ENCODE measurements at places on chromosomes 2 and 18.

DNA sequence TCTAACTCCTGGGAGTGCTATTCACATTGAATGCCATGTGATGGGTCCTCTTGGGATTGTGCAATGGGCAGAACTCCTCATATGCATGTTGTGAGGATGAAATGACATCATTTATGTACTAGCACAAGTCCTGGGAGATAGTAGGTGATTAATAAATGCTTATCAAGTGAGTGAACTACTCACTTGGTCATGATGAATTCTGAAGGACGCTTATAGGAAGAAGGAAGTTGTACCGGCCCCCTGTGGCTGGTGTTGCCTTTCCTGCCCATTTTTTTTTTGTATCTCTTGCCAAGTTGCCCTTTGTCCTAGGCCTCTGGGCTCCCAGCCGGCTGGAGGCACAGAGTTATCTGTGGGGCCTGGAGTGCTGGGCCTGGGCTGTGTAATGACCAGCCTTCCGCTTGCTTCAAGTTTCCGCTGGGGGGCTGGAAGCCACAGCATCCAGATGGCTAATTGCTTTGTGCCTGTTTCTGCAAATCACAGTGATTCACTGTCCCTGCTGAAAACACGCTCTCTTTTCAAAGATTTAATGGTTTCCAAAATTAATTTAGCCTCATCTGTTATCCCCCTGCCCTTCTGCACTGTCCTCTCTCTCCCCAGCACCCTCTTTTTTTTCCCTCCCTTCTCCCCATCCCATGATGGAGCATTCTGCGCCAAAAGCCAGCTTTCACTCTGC lies 33.7 kb upstream of the MRPL33 start:
- peak; percentile 58 for DNase-seq

GRCh38 chr2:162545254-162545653 lies 201.3 kb downstream of the GCA start:
- no peak for DNase-seq

DNA sequence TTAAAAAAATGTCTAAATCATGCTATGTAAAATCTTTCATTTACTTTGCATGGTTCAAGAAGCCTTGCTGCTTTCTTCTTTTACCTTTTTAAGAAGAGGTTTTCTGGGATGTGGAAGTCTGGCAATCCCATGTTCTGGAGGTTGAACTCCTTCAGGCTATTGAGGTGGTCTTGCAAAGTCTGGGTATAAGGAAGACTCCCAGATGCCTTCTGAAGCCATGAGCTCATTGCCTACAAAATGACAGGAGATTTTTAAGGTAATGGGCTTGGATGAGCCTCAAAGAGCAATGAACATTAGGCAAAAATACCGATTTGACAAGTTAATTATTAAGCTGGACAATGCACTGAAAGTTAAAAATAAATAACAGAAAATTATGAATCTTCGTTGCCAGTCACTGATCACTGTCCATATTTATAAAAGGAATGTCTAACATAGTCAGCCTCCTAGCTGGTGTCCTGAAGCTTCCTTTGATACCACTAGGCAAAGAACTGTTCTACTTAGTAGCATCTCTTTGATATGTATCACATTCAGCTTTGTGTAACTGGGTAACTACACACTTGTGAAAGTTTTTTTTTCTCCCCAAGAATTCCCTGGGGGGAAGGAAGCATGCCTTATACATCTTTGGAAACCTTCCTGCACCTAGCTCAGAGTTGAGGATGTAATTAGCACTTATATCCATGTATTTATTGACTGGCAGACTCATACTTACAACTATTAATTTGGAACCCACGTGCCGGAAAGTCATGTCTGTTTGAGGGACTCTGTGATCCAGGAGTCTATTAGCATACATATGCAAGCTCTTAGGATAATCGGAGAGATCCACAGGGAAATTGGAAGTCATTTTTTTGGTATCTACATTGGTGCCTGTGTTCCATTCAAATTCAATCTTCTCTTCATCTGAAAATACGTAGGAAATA lies 29.3 kb downstream of the APOB start:
- no peak for DNase-seq

- DNase-seq: no peak
Observed at GRCh38 chr2:96963316-96963715, 23.1 kb downstream of the FAM178B start.

DNA sequence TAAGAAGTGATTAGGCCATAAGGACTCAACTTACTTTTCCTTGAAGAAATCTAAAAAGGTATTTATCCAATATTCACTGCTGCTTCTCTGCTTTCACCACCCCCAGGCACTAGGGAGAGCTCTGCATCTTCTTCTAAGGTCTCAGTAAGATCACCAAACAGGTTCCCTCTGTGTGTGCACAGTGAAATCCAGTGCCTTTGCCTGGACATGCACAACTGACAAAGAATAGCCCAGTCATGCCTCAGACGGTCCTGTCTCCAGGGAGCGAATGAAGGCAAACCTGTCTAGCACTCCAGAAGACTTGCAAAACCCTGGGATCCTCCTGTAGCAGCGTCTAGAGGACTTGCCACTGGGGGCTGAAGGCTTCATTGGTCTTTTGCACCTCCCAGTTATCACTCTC lies 344.5 kb upstream of the LRATD1 start:
- DNase-seq: no peak

GRCh38 chr2:133109772-133110171 lies 439.8 kb upstream of the LYPD1 start:
- peak; percentile 83 for DNase-seq

Data from fibroblast of skin of abdomen (primary cell).